ENCODE measurements at places on chromosomes 3 and 15. TPM values are rescaled to one million over a fixed set of nuclear protein-coding genes. Genes with fewer than 3 reads are reported as not detected.

GRCh38 chr3:128237348-128238183 is 84.3 kb downstream of the EEFSEC start:
- no peak for DNase-seq

- no peak for DNase-seq
Measured at GRCh38 chr3:73530022-73530396, 94.7 kb downstream of the PDZRN3 start.

GRCh38 chr3:36058404-36059030 is 321.8 kb upstream of the STAC start:
- DNase-seq: no peak

- DNase-seq: no peak
Measured at GRCh38 chr3:172918165-172918564, 167.6 kb downstream of the ECT2 start.

DNA sequence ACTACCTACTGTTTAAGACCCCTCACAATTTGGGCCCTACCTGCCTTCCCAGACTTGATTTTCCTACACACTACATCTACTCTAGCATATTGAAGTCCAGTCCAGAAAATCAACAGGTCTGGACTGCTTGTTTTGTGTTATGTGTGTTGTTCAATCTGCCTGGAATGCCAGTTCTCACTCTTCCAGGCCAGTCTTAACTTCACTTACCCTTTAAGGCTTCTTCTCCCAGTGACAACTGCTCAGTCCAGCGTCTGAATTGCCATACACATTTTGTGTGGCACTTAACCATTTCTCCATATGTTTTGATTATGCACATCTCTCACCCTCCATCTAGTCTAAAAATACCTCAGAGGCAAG is 1.1 kb downstream of the TICRR start:
- no peak for DNase-seq

DNA sequence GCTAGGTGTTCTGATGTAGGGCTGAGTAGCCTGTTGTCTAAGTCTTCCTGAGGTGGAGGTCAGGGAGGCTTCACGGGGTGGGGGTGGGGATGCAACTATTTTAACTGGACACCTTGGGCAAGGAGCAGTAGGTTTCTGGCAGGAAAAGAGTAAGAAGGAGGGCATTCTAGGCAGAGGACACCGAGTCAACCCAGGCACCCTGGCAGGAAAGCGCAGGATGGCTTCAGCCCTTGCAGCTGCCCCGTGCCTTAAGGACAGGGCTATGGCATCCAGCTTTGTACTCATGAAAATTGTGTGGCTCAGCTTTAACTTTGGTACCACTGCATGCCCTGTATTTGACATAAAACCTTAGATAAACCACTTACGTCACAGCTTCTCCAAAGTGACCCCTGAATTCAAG is 6.4 kb upstream of the FILIP1L start:
- DNase-seq: no peak

GRCh38 chr3:191235331-191236314 is 36.6 kb downstream of the OSTN start:
- no peak for DNase-seq

DNA sequence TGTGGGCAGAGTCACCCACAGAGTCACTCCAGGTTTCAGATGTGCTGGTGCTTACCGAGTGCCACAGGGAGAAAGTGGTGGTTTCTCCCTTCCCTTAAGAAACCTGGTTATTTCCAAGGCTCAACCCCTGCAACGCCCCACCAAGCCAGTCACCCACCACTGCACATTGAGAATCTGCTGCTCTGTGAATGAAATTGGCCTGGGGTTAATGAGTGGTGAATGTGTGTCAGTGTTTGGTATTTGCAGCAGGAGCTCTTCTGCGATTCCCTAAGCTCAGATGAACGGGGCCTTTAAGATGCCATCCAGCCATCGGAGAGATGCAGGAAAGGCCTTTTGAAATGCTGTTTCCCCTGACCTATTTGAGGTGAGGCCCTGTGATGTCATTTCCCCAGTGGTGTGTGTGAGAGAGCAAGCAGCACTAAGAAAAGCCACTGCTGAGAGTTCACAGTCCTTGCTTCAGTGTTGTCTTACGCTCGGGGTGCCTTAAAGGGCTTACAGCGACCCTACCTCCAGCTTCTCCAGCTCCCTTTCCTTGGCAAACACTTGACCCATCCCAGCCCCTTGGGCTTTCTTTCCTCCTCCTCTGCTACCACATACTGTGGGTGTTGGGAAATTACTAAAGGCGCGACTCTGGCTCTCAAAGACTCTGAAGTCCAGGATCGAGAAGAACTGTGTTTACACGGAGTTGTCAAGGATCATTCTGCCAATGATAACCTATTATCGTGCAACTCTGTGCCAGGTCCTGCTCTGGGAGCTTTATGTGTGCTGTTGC is 68.9 kb downstream of the SMAD3 start:
- peak; percentile 44 for DNase-seq

- peak; percentile 39 for DNase-seq
Measured at GRCh38 chr3:19250959-19251610, 102.8 kb downstream of the KCNH8 start.

GAP43 gene
- polyA plus RNA-seq: 48.1 TPM

DNA sequence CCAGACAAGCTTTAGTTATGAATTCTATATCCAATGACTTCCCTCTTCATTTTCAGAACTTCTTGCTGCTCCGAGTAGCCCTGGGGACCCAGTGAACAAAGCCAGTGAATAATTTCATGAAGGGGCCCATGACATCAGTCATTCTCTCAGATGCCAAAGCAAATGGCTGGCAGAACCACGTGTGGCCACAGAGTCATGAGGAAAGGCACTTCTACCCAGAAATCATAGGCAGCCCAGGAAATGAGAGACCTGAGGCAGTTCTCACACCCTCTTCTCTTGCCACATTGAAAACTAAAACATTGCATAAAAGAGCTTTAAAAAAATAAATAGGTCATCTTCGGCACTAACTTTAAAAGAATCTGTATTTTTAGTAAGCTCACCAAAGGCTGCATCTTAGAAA is 4.3 kb upstream of the UACA start:
- DNase-seq: no peak

GABRA5 gene
- 6.7 TPM for polyA plus RNA-seq

PARP16 gene
- 4.4 TPM for polyA plus RNA-seq

Data from GM23338 (cell line).